ENCODE measurements at places on chromosomes 16 and 17.

DNA sequence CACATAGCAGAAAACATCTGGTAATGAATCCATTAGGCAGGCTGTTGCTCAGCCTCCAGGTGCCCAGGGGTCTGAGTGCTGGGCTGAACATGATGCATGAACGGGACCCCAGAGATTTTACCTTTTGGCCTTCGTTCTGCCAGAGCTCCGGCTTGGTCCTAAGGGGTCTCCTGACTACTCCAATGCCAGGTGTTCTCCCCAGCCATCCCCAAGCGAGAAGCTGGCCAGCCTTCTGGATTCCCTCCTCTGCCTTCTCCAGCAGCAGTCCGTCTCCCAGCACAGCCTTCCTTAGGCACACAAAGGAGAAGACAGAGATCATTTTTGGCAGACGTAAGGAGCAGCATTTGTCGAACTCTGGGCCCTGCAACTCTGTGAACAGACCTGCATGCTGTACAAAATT is 109.4 kb downstream of the RBFOX1 start:
- no peak for DNase-seq

GRCh38 chr16:87048730-87049115 is 268.5 kb downstream of the C16orf95 start:
- no peak for DNase-seq

DNA sequence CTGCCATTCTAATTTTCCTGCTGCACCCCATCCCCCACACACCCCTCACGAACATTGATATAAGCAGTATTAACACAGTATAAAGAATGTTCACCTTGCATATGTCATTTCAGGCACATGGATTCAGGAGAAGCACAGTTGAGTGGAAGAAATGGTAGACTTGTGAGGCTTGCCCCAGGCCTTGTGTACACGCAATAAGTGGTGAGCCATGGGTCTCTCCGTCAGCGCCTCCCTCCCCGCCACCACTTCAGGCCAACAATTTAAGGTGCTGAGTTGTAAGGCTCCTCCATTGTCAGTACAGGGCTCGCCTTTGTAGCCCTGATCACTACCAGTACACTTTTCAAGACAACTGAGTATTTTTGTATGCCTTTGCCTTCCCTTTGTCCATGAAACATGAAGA is 12.2 kb upstream of the CLEC18C start:
- DNase-seq: no peak

DNA sequence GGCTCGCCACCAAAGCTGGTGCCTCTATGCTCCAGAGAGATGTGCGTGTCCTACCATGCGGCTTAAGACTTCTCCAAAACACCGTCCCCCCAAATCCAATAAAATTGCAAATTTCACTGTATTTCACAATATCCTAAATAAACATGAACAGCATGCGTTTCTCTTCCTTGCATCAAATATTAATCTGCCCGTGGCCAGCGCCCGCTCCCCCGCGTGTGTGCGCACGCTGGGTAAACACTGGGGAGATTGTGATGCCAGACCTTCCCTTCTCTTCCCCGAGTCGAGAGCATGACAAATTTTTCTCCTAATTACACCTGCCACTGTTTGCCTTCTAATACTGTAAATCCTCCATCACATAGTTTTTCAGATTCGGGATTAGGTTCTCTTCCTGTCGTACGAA is 148.1 kb downstream of the MRM1 start:
- no peak for DNase-seq

- DNase-seq: no peak
Measured at GRCh38 chr17:32452281-32452680, 8.0 kb downstream of the PSMD11 start.

- DNase-seq: no peak
Measured at GRCh38 chr17:31584438-31585279, 193.2 kb downstream of the RAB11FIP4 start.

DNA sequence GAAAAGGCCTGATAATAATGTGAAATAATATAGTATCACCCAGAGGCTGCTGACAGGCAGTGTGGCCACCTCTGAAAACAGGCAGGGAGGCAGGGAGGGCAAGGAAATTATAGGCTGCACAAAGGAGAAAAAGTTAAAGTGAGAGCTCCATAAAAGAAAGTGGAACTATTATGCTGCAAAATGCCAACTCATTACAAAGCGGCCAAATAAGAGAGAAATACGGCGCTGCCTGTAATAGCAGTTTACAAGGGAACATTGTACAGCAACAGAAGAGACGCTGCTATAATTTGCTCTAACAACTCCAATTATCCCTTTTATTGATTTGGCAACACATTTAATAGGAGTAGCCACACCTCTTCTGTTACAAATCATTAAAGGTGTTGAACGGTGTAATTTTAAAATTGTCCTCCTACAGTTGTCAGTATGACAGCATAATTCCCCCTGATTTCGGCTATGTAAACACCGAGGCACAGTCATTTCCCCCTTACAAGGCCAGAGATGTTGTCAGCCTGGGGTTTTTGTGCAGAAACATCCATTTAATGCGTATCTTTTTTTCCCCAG is 120.3 kb downstream of the MRM1 start:
- DNase-seq: peak; percentile 71

All from OCI-M1 (cell line).